ENCODE measurements at places on chromosomes 12 and 14.

GRCh38 chr12:110661337-110661972 is 27.5 kb downstream of the HVCN1 start:
- no peak for DNase-seq

DNA sequence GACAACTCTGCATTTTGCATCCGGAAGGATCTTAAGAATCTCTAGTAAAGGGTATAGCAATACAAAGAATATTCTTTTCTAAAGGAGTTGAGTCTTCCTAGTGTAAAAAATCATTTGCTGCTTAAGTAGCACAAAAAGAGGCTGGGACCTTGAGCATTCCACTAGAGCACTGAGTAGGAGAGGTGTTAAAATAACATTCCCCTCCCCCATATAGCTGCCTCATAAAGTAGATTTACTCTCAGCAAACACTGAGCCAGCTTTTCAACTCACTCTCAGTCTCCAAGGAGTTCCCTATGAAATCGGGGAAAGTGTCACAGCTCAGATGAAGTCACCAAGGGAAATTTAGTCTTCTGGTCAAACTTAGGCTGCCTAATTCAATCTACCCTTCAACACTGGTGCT is 592.7 kb downstream of the ETNK1 start:
- no peak for DNase-seq

- DNase-seq, result peak; percentile 64
Measured at GRCh38 chr14:103436533-103436932, 51.3 kb downstream of the MARK3 start.

- DNase-seq, result no peak
Measured at GRCh38 chr12:31118347-31119191, 44.9 kb downstream of the DDX11 start.

- DNase-seq, result peak; percentile 90
Measured at GRCh38 chr12:56221232-56221756, 428 bp downstream of the RNF41 start.

- DNase-seq, result peak; percentile 3
Measured at GRCh38 chr12:66196806-66197205, 7.8 kb downstream of the IRAK3 start.

- peak; percentile 100 for DNase-seq
Measured at GRCh38 chr14:45134051-45134958, at the start of gene FKBP3. FKBP3 (minus strand) TSS chr14:45134481; CDS start chr14:45134456, 25 bp downstream.

- DNase-seq, result peak; percentile 91
Measured at GRCh38 chr12:1605129-1606020, 11.0 kb upstream of the FBXL14 start.

DNA sequence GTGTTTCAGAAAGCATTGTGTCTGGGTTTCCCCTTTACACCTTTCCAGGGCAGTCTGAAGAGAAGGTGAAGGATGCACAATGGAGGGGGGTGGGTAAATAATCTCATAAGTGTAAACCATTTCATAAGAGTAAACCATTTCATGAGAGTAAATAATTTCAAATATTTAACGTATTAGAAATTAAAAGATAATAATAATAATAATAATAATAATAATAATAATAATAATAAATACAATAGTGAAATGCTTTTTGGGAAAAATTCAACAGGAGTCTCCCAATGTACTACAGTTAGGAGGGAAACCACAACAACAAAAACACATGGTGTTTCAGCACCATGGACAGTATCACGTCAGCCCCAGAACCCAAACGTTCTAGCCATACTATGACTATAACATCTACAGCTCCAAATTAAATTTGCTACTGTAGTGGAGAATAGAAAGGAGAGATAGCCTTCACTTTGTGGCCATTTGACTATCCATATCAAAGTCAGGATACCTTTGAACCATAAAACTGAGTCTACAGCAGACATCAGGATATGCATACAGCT is 691.8 kb downstream of the BCL11B start:
- peak; percentile 1 for DNase-seq

DNA sequence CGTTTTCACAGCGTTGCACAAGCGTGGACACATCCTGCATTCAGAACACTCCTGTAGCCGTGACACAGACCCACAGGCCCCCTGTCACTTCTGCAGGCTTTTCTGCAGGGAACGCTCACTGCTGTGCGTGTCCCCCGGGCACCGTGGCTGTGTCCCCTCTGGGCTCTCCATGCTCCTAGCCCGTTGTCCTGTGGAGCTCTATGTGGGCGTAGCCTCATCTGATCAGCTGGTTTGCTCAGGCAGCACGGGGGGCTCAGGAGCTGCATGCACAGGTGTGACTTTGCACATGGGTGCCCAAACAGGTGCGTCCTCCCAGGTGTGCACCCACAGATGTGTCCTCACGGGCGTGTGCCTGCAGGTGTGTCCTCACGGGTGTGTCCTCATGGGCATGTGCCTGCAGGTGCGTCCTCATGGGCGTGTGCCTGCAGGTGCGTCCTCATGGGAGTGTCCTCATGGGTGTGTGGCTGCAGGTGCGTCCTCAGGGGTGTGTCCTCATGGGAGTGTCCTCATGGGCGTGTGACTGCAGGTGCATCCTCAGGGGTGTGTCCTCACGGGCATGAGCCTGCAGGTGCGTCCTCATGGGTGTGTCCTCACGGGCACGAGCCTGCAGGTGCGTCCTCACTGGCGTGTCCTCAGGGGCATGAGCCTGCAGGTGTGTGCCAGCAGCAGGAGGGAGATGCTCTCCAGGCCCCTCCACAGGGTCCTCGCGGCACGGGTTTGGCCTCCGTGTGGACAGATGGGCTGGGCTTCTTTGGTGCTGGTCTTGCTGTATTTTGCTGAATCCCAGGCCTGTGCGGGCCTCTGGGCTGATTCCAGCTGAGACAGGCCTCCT is 17.5 kb downstream of the MTA1 start:
- DNase-seq, result no peak

DNA sequence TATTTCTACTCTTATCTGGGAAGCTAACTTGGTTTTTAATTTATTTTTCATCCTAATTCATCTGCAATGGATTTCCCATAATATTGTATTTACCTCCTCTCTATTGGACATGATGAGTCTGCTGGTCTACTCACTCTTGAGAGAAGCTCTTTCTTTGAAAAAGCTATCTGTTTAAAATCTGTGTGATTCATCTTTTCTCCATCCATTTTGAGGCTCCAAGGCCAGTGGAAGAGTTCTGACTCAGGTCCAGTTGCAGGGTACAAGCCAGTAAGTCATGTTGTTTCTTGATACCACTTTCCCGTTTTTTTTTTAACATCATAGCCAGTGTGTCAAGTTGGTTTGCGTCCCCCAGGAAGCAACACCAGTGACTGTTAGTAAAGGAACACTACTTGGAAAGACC is 160.3 kb upstream of the BMP4 start:
- peak; percentile 87 for DNase-seq

- DNase-seq, result peak; percentile 65
Measured at GRCh38 chr12:121580959-121581685, at the start of gene KDM2B. KDM2B (minus strand) TSS chr12:121581023; CDS start chr12:121580911, 112 bp downstream.

- no peak for DNase-seq
Measured at GRCh38 chr14:99203080-99203479, 68.9 kb downstream of the BCL11B start.

DNA sequence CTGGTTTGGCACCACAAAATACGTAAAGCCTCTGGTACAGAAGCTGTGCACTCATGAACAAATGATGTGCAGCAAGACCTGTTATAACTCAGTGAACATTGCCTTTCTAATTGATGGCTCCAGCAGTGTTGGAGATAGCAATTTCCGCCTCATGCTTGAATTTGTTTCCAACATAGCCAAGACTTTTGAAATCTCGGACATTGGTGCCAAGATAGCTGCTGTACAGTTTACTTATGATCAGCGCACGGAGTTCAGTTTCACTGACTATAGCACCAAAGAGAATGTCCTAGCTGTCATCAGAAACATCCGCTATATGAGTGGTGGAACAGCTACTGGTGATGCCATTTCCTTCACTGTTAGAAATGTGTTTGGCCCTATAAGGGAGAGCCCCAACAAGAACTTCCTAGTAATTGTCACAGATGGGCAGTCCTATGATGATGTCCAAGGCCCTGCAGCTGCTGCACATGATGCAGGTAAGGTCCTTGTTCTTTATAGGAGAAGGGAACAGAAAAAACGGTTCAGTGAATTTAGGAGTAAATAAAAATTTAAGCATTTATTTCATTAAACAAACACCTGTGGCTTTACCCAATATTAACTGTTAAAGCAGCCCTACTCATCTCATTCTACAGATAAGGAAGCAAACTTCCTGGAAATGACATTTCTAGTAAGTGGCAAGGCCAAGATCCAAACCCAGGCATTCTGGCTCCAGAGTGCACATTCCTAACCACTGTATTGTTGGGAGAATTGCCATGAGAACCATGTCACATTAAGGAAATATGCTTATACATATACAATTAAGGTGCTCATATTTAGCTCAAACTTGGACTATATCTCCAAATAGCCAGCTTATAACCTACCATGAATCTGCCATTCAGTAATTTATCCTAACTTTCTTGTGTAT is 11.7 kb downstream of the COCH start:
- peak; percentile 32 for DNase-seq

GRCh38 chr12:32901553-32901952 is 5.0 kb upstream of the PKP2 start:
- no peak for DNase-seq

DNA sequence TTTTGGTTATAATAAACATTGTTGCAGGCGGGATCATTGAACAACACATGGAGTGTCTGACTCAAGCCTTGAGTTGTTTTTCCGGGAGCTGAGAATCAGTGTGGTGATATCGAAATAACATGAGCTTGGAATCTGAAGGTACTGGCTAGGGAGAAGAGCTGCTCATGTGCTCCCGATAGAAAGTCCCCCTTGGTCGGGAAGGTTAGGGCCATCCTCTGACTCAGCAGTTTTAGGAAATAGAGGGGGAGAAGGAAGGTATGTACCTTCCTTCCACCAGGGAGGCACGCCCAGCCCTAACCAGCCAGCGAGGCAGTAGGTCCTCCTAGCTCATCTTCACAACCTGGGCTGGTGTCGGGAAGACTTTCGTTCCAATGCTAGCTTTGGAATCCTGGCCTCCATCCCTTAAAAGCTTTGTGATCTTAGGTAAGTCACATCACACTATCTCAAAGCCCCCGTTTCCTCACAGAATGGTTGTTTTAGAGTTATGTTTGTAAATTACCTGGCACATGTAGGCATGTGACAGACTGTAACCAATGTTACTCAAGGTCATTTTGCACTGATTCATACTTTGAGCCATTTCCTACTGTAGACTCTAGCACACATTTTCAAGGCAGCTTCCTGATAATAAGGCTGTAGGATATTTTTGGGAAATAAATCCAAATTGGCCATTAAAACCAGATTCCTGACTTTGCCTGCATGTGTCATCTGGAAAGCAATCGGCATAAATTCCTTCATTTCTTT is 1.9 kb upstream of the RAB35 start:
- DNase-seq, result peak; percentile 84

- DNase-seq, result no peak
Measured at GRCh38 chr12:66962290-66962689, 283.4 kb upstream of the GRIP1 start.

- DNase-seq, result no peak
Measured at GRCh38 chr14:51020024-51020710, 74.7 kb downstream of the TRIM9 start.

DNA sequence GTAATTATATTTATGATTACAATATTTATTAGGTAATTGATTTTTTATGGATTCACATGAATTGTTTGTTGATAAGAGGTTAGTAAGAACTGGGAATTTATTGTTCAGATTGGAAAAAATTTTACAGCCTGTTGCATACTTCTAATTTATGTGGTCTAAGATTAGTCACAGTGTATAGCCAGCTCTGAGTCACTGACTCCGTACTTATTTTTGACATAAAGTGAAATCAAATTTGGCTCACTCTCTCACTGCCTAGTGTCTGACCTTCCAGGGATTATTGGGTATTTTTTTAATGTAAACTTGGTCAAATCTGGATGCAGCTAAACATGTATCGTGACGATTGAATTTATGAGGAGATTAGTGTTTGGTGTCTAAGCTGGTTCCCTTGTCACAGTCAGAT is 109.3 kb downstream of the PTPRQ start:
- DNase-seq, result peak; percentile 94

GRCh38 chr14:104753528-104754212 is 723 bp downstream of the SIVA1 start:
- peak; percentile 57 for DNase-seq

- DNase-seq, result no peak
Measured at GRCh38 chr12:65195387-65196055, 26.1 kb downstream of the LEMD3 start.

GRCh38 chr12:40209886-40210285 is 14.9 kb upstream of the LRRK2 start:
- DNase-seq, result no peak

DNA sequence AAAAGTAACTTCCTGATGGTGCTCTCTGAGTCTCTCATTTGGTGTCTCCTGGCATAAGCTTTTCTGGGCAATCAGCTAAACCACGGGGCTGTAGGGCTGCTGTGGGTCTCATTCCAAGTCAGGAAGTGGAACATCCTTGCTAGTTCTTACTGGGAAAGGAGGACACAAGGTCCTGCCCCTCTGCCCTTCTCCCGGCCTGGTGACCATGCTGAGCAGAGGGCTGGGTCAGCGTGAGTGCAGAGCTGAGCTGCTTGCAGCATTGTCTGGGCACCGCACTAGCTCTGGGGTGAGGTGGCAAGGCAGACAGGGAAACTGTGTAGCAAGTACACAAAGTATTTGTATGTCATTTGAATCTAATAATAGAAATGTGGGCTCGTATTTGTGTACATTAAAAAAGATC is 45.0 kb upstream of the ASPG start:
- no peak for DNase-seq

GRCh38 chr14:54864526-54864925 is 38.1 kb downstream of the GCH1 start:
- peak; percentile 16 for DNase-seq

GRCh38 chr12:75553836-75554555 is 42.6 kb upstream of the KRR1 start:
- peak; percentile 22 for DNase-seq

DNA sequence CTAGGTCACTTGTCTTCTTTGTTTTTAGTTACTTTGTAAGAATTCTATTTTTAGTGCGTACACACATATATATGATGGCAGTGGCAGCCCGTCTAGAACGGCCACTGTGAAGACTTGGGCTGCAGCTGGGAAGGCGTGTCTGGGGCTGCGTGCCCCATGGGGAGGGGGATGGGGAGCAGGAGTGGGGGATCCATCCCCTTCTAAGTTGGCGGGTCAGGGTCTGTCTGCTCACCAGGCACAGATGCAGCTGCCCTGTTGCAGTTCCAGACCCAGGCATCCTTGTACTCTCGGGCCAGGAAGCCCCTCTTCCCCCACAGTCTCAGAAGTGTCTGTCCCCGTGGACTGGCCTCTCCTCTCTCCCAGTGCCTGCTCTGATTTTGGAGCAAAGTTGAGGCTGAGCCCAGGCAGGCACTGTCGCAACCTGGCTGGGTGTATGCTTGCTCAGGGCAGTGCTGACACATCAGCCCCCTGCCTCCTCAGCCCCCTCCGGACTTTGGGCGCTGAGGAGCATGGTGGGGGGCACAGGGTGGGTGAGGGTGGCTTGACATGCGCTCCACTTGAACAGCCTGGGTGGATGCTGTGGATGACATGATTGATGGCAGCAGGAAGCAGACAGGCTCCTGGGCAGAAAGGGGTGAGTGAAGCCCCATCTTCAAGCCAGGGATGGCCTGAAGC is 271.2 kb upstream of the NAV3 start:
- DNase-seq, result no peak

GRCh38 chr12:72453550-72453949 is 181.4 kb downstream of the TRHDE start:
- no peak for DNase-seq

- no peak for DNase-seq
Measured at GRCh38 chr12:127742231-127742630, 524.7 kb upstream of the TMEM132C start.
